ENCODE measurements at places on chromosomes 3 and 15.

- DNase-seq, result peak; percentile 79
Measured at GRCh38 chr15:84600331-84600686, 500 bp upstream of the ZSCAN2 start.

- no peak for DNase-seq
Measured at GRCh38 chr3:43198791-43199644, 87.3 kb upstream of the SNRK start.

GRCh38 chr3:17518189-17519059 lies 224.0 kb downstream of the TBC1D5 start:
- DNase-seq, result no peak

GRCh38 chr3:143576568-143577270 lies 271.5 kb downstream of the SLC9A9 start:
- DNase-seq, result no peak

DNA sequence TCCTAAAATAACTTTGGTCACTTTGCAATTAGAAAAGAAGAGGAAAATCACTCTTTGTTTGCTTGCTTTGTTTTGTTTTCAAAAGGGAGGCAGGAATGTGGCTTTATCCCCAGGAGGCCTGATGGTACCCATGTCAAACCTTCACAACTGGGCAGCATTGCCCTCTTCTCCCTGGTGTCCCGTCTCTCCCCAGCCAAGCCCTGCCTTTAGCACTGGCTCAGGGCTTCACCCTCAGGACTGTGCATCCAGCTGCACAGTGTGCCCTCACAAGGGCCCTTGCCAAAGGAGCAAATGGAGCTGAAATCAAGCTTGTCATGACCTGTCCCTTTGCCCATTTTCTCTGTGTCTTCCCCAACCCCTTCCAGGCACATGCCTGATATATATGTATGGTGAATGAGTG lies 29.1 kb upstream of the ATP13A5 start:
- DNase-seq, result no peak

GRCh38 chr3:188916934-188917401 lies 254.8 kb upstream of the TPRG1 start:
- DNase-seq, result no peak

- no peak for DNase-seq
Measured at GRCh38 chr3:87796137-87796842, 262.5 kb downstream of the CGGBP1 start.

DNA sequence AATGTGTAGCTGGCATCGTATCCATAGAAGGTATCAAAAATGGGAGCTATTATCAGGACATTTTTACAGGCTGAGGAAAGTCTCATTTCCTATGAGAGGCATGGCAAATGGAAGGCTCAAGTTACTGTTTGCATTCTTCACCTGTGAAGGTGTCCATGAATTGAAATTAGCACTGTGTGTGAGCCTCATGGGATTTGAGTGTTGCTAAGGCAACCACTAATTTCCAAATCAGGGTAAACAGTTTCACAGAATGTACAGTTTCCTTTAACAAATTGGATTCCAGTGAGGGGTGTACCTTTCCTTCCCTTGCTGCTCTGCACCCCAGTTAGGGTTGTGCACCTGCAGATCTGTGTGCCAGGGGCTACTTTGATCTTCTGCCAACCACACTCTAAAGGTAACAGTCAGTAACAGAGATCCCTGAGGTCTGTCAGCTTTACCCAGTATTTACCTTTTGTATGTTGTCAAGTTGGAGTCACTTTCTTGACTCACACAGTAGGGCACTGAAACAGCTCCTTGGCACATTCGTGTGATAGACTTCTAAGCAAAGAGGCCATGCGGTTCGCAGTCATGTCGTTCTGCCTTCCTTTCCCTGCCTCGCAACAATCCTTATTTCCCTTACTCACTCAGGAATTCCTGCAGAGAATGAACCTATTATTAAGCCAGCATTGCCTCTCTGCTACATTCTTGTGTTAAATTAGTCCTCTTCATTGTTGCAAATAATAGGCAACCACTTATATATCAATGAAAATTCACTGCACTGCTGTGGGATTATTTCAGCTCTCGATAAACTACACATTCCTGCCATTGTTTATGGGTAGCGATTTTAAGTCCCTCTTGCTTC lies 129.8 kb upstream of the GBE1 start:
- DNase-seq, result no peak

DNA sequence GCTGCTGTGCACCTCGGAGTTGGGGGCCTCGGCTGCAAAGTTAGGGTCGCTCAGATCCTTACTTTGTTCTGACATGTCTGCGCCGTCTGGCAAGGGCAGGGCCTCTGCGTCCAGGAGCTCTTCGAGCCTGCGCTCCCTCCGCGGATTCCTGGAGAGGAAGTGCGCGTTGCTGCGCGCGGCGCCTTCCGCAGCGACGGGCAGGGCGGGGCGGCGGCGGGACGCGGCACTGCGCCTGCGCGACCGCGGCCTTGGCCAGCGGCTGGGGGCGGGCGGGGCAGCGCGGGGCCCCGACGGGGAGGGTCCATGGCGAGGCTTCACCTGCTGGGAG lies at the start of gene NDN:
Gene NDN (minus strand): TSS at position 163 of the 328 bp plus-strand sequence. CDS start 88 bp downstream, at position 75.
- DNase-seq, result no peak

GRCh38 chr15:39282663-39283208 lies 298.1 kb upstream of the THBS1 start:
- no peak for DNase-seq

GRCh38 chr3:48004694-48005093 lies 11.5 kb downstream of the MAP4 start:
- no peak for DNase-seq

GRCh38 chr3:186100398-186100797 lies 8.5 kb downstream of the ETV5 start:
- DNase-seq, result no peak

- no peak for DNase-seq
Measured at GRCh38 chr3:25678581-25678980, 13.9 kb upstream of the TOP2B start.

DNA sequence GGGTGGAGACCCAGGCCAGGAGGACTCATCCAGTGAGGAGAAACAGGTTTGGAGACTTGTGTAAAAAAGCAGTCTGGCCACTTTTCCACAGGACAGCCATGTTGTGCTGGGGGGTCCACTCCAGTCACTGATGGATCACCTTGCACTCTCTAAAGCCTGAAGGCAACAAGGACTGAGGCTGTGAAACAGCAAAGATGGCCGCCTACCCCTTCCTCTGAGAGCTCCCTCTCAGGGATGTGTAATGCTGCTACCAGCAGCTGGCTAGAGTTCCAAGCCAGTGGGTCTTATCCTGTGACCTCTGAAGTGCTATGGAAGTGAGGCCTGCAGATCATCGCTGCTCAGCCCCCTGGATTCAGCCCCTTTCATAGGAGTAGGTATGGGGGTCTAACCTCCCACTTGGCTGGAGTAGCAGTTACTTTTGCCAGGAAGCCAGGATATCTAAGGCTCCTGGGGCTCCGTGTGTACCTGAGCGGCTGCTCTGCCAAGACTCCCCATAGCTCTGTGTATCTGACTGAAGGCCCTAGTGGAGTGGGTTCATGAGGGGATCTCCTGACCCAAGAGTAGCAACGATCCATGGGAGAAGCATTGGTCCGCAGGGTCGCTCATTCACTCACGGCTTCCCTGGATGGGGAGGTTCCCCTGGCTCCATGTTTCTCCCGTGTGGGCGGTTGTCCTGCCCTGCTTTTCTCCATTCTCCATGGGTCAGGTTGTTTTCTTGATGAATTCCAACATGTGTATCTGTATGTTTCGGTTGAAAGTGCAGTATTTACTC lies 69.9 kb upstream of the TNFSF10 start:
- no peak for DNase-seq

DNA sequence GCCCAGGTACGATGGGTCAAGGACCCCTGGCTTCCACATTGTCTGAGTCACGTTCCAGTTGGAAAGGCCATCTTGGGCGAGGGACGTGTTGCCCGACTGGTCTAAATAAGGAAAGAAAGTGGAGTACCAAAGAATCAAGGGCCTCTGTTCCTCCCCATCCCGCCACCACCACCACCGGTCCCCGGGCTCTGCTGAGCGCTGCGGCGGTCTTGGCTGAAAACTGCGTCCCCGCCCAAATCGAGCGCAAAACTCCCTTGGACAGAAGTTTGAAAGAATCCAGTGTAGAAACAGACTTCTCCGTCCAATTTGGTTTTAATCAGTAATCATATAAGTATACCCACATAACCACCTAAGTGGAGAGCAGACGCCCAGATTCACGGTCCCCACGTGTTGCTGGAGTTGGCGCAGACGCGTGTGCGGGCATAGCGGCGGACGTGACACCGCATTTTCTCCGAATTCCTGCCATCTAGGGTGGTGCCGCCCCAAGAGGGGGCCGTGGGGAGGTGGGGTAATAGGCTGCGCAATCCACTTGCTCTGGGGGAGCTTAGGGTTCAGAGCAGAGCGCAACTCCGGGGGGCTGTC lies 243.8 kb upstream of the TOPAZ1 start:
- no peak for DNase-seq

- DNase-seq, result no peak
Measured at GRCh38 chr3:34972481-34972880, 666.8 kb upstream of the ARPP21 start.

- no peak for DNase-seq
Measured at GRCh38 chr3:27287052-27287451, 82.1 kb downstream of the NEK10 start.

GRCh38 chr15:31216215-31216911 lies 110.3 kb upstream of the KLF13 start:
- DNase-seq, result no peak

- DNase-seq, result no peak
Measured at GRCh38 chr3:107377151-107377550, at the start of gene CCDC54. Gene CCDC54, plus strand, starts transcription at chr3:107377439. Its CDS starts 149 bp downstream, at chr3:107377588.

- no peak for DNase-seq
Measured at GRCh38 chr3:51340013-51340829, 44.9 kb upstream of the MANF start.

DNA sequence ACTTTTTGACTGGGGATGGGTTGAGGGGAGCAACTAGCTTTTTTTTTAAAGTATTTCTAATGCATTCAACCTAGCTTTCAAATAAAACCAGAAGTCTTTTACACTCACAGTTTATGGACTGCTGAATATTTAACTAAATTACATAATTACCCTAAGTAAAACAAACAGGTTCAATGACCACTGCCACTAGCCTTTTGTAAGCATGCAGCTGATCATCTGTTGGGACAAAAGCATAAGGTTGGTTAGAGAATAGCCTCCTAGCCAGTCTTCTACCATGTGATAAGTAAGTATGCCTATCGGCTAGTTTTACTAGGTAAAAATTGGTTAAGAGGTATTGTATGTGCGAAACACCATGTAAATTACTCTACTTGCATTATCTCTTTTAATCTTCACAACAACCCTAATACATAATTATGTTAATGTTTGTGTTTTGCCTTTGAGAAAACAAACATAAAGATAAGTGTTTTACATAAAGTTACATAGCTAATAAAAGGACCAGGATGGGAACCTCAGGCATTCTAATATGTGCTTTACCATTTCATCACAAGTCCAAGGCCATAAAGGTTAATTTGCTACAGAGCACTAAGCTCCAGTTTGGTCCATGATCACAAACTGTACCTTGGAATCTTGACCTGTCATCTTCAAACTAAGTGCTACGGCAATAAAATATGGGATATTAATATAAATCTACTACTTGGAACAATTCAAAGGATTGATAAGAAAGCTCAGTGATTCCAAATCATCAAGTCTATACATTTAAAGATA lies 13.2 kb downstream of the PFN2 start:
- no peak for DNase-seq

DNA sequence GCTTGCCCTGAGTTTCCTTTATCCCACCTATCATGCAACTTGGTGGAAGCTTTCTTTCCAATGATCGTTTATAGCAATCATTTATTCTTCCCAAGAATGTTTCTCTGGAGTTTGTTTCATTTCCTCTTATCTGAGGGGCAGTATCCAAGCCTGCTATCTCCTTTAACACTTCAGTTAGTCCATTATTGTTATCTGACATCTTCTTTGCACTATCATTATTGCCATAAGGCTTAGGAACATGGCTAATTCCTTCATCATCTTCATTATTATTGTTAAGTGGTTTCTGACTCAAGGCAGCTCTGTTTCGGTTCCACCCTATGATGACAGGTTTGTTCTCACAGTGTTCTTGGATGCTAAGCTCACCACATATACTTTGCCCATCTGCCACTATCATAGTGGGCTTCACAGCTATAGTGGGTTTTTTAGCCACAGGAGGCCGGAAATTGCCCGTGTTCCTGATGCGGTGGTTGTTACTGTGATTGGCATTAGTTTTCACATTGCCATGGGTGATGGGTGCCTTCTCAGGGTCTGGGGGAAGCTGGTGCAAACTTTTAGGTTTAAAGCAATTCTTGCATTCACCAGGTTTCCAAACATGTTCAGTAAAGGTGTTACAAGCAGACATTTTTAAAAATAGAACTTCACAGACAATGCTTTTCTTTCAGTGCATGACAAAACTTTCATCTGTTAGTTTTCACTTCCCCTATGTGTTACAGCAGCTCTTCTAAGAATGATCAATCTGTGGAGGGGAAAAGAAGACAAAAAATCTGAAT lies 110.6 kb upstream of the TSPAN3 start:
- DNase-seq, result no peak

- no peak for DNase-seq
Measured at GRCh38 chr3:119340014-119340413, 45.8 kb downstream of the ARHGAP31 start.

DNA sequence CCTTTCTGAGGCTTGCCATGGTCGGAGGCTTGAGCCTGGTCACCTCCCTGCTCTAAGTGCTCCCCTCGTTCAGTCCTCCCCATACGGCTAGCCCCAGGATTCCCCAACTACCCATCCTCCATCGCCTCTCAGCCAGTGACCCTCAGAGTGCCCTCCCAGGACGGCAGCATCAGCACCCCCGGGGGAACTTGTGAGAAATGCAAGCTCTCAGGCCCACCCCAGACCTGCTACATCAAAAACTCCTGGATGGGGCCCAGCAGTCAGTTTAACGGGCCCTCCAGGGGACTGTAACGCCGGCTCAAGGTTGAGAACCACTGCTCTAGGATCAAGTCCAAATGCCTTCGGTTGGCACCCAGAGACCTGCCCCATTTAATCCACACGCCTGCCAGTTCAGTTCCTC lies 6.9 kb downstream of the ADAMTS17 start:
- no peak for DNase-seq

- no peak for DNase-seq
Measured at GRCh38 chr15:67740405-67740804, 84.9 kb upstream of the SKOR1 start.

GRCh38 chr3:16828815-16829214 lies 55.9 kb upstream of the PLCL2 start:
- peak; percentile 48 for DNase-seq
